Bronchial smooth muscle cell (primary cell): ENCODE measurements at places on chromosomes 6 and 20. TPM values are rescaled to one million over a fixed set of nuclear protein-coding genes. Genes with fewer than 3 reads are reported as not detected.

STX11 gene
- total RNA-seq: 0.32 TPM in 1 of 2 replicates, not detected in the other

HSPA1B gene
- 149 and 280 TPM in 2 replicates for total RNA-seq

FNDC11 gene
- 0.60 and 0.95 TPM in 2 replicates for total RNA-seq

C2 gene
- 0.86 and 2.0 TPM in 2 replicates for total RNA-seq

ACTR5 gene
- total RNA-seq: 3.2 and 4.4 TPM in 2 replicates

XKR7 gene
- total RNA-seq: not detected in 2 replicates

CST8 gene
- not detected in 2 replicates for total RNA-seq

LINC00237 gene
- not detected in 2 replicates for total RNA-seq

HTR1B gene
- total RNA-seq: not detected in 2 replicates

EEF1A2 gene
- 0.43 and 0.79 TPM in 2 replicates for total RNA-seq

RAET1L gene
- not detected in 2 replicates for total RNA-seq

SAMD10 gene
- total RNA-seq: 0.34 and 0.47 TPM in 2 replicates

NNAT gene
- total RNA-seq: 0.26 and 0.47 TPM in 2 replicates

BANF2 gene
- not detected in 2 replicates for total RNA-seq

ATP9A gene
- total RNA-seq: 38.3 and 64.9 TPM in 2 replicates

RAMACL gene
- total RNA-seq: 0.43 and 0.95 TPM in 2 replicates

ABHD16B gene
- total RNA-seq: under 0.01 TPM in 1 of 2 replicates, not detected in the other

MAVS gene
- total RNA-seq: 10.6 and 12.0 TPM in 2 replicates

NRSN1 gene
- total RNA-seq: under 0.01 TPM in 1 of 2 replicates, not detected in the other

PTK6 gene
- total RNA-seq: 0.09 and 0.16 TPM in 2 replicates

MAS1 gene
- total RNA-seq: not detected in 2 replicates

NKX2-2 gene
- under 0.01 TPM in 1 of 2 replicates, not detected in the other for total RNA-seq

CST5 gene
- total RNA-seq: not detected in 2 replicates

ME1 gene
- total RNA-seq: 9.1 and 15.1 TPM in 2 replicates

LGSN gene
- total RNA-seq: under 0.01 TPM in 1 of 2 replicates, not detected in the other

MACROD2 gene
- total RNA-seq: 0.43 and 0.63 TPM in 2 replicates

CST4 gene
- not detected in 2 replicates for total RNA-seq

KIF25 gene
- total RNA-seq: not detected in 2 replicates

DAAM2 gene
- 2.3 and 4.7 TPM in 2 replicates for total RNA-seq

AURKA gene
- total RNA-seq: 2.4 and 8.2 TPM in 2 replicates

SLC4A11 gene
- total RNA-seq: 0.94 and 1.7 TPM in 2 replicates

F13A1 gene
- not detected in 2 replicates for total RNA-seq

PAX1 gene
- total RNA-seq: not detected in 2 replicates

GJA10 gene
- total RNA-seq: not detected in 2 replicates

ANGPT4 gene
- not detected in 2 replicates for total RNA-seq

MICAL1 gene
- total RNA-seq: 32.1 and 40.4 TPM in 2 replicates

ADGB gene
- not detected in 2 replicates for total RNA-seq

POM121L2 gene
- not detected in 2 replicates for total RNA-seq

FOXA2 gene
- total RNA-seq: 0.09 TPM in 1 of 2 replicates, not detected in the other

KATNA1 gene
- total RNA-seq: 32.9 and 41.8 TPM in 2 replicates

SYNGAP1 gene
- total RNA-seq: 3.5 and 5.2 TPM in 2 replicates

PPIL6 gene
- total RNA-seq: 1.4 and 3.5 TPM in 2 replicates

SIM1 gene
- total RNA-seq: not detected in 2 replicates

VGLL2 gene
- total RNA-seq: not detected in 2 replicates
